G401 (cell line): ENCODE measurements at places on chromosomes 4 and X. TPM values are rescaled to one million over a fixed set of nuclear protein-coding genes. Genes with fewer than 3 reads are reported as not detected.

GRCh38 chr4:19214591-19215186, 1037.0 kb upstream of the SLIT2 start:
- DNase-seq = no peak

DNA sequence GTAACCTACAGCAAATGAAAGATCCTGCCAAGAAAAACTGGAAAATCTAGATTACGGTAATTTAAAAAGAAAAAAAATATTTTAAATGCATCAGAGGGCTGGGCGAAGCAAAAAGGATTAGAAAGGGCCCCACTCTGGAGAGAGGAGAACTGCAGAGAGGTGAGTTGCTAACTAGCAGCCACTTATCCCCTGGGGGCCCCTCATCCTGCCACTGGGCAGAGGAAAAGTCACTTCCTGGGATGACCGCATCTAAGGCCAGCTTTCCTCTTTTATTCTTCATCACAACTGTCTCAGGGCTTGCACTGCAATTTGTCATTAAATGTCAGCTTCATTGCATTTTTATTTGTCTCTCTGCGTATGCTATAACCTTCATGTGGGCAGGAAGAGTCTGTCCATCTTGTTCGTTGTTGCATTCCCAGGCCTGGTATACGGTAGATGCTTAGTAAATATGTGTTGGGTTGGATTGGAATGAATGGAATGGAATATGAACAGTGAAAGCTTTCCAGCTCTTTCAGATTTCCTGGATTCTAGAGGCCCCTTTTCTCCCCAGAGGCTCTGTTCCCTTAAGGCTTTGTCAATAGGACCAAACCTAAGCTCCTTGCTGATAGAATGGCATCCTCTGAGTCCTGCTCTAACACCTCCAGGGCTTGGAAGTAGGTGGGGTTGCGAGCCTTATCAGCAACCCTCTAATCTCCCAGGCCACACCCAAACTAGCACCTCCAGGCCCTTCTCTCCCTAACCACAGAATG, 58.9 kb downstream of the TLR10 start:
- no peak for DNase-seq

DNA sequence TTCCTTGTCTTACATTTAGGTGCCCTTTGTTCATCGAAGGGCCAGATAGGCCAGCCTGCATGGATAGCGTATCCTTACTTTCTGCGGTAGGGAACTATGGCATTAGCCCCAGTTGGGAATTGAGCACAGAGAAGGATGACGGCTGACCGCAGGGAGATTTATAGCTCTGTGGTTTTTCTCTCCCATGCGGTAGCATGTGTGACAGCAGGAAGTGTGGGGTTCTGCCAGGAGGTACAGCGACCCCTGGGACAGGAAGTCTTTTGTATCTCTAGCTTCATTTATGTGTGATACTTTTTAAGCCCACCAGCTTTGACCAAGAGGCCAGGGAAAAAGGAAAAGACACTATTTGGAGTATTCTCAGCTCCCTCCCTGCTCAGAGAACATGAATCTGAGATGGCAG, 33.1 kb downstream of the GAB3 start:
- DNase-seq = no peak

The PRDM8 gene
- total RNA-seq = 0.06 and 0.20 TPM in 2 replicates

The PAGE2 gene
- total RNA-seq = not detected in 2 replicates
